ENCODE measurements at places on chromosomes 16 and 17.

DNA sequence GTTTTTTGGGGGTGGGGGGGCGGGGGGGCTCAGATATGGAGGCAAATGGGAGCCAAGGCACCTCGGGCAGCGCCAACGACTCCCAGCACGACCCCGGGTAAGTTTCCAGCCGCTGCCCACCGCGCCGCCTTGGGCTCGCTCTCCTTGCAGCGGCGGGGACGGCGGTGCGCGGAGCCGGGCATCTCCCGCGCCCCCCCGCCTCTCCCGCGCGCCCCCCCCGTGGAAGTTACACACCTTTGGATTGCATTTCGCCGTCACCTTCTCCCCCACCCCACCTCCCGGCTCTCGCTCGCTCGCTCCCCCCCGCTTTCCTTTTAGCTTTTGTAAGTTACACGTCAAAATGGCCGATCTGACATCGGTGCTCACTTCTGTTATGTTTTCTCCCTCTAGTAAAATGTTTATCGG is 387 bp downstream of the MSI2 start:
- peak; percentile 25 for DNase-seq

DNA sequence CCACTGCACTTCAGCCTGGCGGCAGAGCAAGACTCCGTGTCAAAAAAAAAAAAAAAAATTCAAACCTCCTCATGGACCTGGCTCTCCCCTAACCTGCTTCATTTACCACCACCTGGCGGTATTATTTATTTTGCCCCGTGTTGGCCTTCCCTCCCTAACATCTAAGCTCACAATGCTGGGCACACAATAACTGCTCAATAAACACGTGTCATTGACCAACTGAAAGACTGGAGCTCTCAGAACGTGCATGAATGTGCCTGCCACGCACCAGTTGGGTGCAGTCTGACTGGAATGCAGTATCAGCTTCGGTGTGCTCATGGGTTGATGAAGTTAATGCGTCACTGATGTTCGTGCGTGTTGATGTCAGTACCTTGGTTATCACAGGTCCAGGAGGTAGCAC is 64.4 kb upstream of the CDC42EP4 start:
- DNase-seq, result no peak

DNA sequence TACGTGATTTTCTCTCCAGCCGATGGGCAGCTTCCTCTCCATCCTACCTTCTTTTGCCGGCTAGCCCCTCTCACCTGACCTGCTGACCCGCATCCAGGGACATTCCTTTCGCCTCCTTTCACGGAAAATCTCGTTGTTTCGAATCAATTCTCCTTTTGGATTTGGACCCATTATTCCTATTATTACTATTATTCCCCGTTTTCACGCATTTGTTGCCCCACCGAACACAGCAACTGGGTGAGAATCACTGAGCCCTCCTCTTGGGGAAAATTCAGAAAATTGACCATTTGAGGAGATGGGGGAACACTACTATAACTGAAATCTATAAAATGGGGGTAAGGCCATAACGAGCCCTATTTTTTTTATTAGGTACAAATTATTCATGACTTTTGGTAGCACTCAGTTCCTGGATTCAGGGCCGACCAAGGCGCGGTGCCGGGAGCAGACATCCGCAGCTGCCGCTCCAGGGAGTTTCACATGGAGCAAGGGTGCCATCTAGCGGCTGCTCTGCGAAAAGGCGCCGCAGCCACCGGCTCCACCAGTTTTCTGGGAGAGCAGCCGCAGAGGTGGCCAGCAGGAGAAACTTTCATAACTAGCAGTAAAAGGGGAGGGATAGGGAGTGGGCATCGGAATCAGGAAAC is 3.3 kb upstream of the HOXB8 start:
- DNase-seq, result peak; percentile 80

DNA sequence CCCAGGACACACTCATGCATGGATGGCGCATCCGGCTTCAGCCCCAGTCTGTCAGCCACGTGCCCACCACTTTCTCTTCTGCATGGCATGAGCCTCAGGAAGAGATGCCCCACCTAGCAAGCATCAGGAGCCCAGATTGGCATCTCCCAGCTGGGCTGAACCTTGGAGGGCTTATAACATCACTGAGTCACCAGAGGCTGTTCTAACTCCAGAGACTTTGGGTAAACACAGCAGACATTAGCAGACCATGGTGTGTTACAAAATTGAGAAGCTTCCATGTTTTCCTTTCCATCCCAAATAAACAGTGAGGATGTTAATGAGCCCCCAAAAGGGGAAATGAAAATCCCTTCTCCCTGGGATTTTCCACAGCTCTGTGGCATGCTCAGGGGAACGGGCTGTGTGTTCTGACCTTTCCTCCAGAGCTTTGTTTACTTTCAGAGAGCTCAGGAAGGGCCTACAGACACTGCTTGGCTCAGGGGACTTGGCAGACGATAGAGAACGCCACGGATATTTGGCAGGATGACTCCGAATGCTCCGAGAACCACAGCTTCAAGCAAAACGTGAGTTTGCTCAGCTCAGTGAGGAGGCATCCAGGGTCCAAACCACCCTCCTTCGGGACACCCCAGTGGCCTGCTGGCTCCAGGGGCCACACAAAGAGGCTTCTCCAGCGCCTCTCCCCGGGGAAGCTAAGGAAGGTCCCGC is 16.5 kb downstream of the GLP2R start:
- no peak for DNase-seq

GRCh38 chr17:60920107-60920506 is 242.5 kb downstream of the BCAS3 start:
- no peak for DNase-seq

DNA sequence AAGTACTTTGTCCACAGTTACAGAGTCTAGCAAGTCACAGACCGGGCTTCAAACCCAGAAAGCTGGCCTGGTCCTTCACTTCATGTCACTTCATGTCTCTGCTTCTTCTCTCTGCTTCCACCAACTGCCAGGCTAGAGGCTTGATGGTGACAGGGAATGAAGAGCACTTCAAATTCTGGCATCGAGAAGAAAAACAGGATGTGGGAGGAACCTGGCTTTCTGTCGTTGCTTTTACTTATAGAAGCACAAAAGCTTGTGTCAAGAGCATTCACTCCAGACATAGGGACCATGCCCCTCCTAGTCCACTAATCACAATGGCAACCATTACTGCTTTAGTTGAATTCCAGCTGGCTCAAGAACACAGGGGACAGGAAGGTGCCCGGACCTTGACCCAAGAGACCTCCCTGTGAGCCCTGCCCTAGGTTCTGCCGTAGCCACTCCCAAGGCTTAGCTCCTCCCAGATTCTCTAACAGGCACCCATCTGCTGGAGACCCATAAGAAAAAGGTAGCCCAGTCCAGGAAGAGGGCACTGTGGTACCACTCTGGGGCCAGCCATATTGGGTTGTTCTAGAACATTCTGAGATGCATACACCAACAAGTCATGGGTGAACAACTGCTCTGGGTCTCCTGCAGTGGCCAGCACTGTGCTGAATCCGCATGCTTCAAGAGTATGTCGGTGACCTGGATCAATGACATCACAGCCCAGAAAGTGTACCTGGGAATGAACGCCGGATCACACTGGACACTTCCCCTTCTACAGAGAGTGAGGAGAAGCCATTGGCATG is 181.8 kb downstream of the C16orf95 start:
- no peak for DNase-seq

- no peak for DNase-seq
Measured at GRCh38 chr16:80848862-80849261, 44.5 kb upstream of the CDYL2 start.

DNA sequence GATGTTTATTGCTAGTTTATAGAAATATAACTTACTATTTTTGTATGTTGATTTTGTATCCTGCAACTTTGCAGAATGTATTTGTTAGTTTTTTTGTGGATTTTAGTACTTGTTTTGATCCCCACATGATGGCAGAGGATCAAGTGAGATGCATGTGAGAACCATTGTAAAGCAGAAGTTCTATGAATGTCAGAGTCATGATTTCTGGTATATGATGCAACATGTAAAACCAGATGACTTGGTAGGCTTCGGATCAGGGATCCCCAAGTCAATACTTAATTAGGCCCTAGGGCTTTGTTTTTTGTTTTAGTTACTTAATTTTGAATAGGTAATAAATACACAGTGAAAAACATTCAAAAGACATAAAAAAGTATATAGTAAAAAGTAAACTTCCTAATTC is 45.8 kb downstream of the ESRP2 start:
- DNase-seq, result no peak

- no peak for DNase-seq
Measured at GRCh38 chr16:83705856-83706255, 101.9 kb upstream of the HSBP1 start.

- no peak for DNase-seq
Measured at GRCh38 chr17:61669522-61669921, 78.5 kb upstream of the NACA2 start.

- no peak for DNase-seq
Measured at GRCh38 chr16:49112754-49113153, 168.9 kb downstream of the CBLN1 start.

GRCh38 chr17:30021708-30022317 is 80.4 kb downstream of the EFCAB5 start:
- peak; percentile 26 for DNase-seq

GRCh38 chr17:58403311-58403710 is 14.0 kb downstream of the RNF43 start:
- no peak for DNase-seq

DNA sequence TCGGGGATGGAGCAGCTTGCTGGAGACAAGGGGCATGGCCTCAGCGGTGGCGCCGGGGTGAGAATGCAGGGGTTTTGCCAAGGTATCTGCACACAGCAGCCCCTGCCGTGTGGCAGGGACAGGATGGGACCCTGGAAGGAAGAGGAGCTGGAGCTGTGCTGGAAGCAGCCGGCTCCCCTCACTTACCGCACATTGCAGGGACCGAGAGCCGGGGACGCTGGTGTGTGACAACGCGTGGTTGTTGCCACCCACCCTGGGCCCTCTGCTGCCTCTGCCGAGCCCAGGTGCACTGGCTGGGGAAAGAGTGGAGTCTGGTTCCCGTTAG is 3.0 kb downstream of the NUBP2 start:
- DNase-seq, result no peak

DNA sequence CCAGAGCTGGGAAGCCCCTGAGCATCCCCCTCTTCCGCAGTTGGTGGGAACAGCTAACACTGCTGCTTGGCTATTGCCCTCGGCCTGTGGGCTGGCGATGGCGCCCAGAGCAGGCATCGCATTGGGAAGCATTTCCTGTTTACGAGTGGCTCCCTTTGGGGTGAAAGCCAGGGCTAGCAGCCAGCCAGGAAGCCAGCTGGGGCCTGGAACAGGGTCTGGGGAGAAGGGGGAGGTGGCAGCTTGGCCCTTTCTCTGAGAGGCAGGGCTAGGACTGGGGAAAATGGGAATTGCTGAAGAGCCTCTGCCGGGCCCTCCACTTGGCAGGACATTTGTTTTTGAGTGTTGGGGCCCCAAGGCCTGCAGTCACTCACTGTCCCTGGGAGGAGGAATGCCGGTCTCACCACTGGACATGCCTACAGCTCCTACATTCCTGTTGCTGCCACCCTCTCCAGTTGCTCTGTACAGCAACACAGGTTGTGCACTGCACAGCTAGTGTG is 2.4 kb upstream of the MTSS2 start:
- no peak for DNase-seq

GRCh38 chr17:69268543-69269014 is 40.0 kb upstream of the ABCA10 start:
- DNase-seq, result no peak

DNA sequence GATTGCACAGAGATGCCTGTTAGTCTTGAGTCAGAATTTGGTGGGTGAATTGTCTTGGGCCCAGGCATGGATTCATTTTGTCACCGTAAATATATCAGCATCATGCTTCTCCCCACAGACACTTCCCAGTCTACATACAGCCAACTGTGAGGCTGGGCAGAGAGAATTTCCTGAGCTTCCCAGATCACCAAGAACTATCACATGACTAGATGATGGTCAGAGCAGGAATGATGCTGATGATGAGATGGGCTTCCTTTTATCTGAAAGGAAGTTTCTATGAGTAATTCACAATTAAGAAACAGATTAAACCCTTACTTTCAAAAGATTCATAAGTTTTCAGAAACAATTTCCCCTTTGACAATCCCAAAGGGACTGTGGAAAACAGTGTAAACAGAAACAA is 323 bp upstream of the KRTAP9-9 start:
- no peak for DNase-seq

- DNase-seq, result no peak
Measured at GRCh38 chr16:8740775-8741355, 56.6 kb downstream of the TMEM186 start.

GRCh38 chr17:2433696-2434095 is 32.8 kb upstream of the MNT start:
- no peak for DNase-seq

DNA sequence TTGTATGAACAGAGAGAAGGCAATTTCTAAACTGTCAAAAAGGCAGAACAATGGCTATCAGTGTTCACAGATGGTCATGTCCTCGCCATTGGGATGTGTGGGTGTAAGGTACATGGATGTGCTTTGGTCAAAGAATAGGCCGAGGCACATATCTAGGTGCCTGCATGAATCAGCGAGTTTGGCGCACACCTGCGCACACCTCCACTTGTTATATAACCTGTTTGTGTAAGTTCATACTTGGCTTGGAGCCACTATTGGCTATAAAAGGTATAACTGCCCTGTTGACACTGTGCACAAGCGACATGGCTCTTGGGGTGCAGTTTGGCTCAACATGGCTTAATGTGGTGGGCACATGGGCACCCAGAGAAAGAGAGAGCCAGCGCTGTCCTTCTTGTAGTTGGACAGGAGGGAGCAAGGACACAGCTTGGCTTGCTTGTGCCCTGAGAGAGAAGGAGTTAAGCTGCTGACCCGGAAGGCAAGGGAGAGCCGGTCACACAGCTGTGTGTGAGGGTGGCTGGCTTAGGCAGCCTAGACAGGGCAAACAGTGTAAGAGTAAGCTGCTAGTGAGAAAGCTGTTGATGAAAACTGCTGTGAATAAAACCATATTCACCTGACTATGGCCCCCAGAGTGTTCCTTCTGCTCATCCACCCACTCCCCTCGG is 499.1 kb downstream of the KCNJ2 start:
- DNase-seq, result no peak

- no peak for DNase-seq
Measured at GRCh38 chr17:66831383-66832210, 3.3 kb upstream of the CACNG5 start.

DNA sequence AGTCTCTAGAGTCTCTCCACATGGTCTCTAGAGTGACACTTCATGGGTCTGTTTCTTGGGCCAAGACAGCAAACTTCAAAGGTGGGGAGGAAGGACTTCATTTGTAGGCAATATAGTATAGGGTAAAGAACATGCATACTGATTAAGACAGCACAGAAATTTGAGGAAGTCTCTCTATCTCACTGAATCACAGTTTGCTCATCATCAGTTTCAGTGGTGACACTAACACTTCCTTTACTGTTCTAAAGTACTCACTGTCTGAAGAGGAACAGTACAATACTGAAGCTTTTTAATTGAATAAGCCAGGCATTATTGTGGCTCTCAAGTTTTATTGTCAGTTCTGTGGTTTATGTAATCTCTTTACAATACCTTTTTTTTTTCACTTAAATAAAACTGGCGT is 656.4 kb upstream of the CDH8 start:
- DNase-seq, result no peak

DNA sequence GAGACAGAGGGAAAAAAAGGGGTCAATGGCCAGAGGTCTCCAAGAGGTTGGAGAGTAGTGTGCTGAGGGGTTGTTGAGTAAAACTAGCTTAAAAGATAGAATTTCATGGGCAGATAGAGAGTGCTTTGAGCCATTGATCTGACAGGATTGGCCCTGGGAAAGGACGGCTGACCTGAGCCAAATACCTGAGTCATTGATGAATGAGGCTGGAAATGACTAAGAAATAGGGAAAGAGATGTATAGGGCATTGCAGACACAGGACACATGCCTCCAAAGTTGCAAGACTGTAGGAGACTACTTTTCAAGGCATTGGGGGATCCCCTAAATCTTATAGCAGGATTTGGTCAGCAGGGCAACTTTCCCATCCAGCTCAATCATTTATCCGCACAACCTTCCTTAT is 168.7 kb downstream of the ABCC12 start:
- DNase-seq, result no peak

GRCh38 chr16:50332599-50332998 is 36.2 kb downstream of the BRD7 start:
- no peak for DNase-seq
